ENCODE measurements at places on chromosomes 2 and 18.

GRCh38 chr2:226124548-226125011 lies 675.0 kb downstream of the IRS1 start:
- DNase-seq, result no peak

DNA sequence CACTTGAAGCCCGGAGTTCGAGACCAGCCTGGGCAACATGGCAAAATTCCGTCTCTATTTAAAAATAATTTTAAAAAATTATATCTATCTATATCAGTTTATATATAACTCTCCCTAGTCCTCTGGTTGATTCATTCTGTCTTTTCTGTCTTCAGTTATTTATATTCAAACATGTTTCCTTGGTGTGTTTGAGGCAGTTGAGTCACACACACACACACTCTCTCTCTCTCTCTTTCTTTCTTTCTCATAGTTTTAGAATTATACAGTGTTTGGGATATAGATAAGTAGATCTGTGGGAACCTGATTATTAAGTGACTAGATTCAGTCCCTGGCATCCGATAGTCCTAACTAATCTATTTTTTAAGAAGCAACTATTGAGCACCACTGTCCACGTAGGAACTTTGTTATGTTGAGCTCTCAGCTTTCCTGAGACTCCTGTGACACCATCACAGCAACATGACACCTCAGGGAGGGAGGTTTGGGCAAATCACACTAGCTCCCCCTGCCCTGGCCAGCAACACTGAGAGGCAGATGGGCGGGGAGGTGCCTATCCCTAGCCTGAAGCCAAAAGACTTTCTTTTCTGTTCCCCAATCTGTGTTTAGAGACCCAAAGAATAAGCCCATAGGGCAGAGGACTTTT lies 482.7 kb downstream of the DLGAP1 start:
- DNase-seq, result no peak

- DNase-seq, result no peak
Measured at GRCh38 chr2:49270091-49270490, 115.8 kb upstream of the FSHR start.

DNA sequence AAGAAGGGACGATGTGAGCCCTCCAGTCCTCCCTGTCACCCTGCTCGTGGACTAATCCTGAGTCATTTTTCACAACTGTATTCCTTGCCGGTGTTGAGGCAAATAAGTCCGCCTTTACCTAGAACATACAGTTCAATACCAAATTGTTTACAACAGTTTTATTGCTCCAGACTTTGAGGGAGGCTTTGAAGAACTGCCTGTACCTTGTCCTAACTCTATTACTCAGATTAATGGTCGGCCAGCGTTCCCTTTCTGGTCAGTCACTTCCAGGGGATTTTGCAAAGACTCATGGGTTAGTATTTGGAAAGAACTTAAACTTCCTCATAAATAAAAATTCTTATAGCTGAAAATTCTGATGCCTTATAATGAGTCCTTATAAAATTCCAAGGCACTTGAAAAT lies 85.1 kb upstream of the ZNF532 start:
- no peak for DNase-seq

DNA sequence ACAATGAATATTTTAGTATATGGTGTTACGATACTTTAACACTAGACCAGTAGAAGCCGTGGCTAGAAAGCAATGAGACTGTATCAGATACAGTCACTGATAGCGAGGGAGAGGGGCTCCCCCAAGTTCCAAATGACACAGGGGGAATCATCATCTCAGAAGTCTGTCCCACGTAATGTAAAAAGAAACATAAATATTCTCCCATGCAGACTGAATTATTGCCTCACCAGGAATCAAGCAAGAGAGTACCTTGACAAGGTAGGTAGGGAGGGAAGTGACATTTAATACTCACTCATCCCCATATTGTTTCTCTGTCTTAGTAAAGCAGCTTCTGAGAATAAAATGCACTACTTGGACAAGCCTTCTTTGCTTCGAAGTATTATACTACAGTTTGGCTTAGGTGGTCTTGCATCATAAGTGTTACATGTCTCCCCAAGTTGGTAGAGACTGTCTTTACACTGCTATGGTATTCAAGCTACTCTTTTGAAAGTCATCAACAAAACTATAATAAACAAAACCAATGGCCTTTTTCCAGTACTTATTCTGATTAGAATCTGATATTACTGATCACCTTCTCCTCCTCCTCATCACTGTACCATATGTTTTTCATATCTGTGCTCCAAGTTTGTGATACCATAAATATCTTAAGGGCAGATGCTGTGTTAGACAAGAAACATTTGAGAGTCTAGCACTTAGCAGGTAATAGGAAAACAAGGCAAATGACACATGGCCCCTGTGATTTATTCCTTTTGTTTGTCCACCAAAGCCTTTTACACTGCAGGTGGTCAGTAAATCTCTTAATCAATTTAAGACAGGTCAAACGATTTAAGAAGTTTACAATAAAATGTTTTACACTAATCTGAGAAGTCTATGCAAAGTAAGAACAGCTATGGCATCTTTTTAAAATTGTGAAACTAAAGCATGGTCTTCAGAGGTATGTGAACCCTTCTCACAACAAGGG lies 2.7 kb downstream of the LAPTM4A start:
- DNase-seq, result no peak

GRCh38 chr2:213285404-213285803 lies 1.1 kb downstream of the SPAG16 start:
- DNase-seq, result no peak

GRCh38 chr2:89784960-89785359 lies 1093.5 kb downstream of the RPIA start:
- DNase-seq, result no peak

- no peak for DNase-seq
Measured at GRCh38 chr2:162182395-162182794, 30.3 kb upstream of the GCG start.

DNA sequence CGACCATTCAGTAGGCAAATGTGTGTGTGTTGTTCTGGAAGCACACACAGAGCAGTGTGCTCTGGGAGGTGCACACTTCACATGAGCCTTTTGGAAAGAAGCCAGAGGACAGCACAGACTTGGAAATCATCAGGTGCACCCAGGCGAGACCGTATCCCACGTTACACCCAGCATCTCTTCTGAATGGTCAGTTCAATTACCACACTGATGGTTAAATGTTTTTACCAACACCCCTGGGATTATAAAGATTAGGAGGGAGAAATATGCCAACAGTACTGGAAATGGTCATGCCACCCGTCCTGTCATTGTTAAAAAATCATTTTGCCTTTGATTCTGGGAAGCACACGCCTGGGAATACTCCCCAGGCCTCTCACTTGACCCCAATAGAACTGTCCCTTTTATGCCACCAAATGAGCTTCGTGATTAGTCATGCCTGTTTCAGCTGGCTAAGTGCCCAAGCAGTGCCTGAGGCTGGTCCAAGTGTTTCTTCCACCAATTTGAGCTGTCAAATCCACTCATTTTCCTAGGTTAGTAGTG lies 183.7 kb downstream of the NRP2 start:
- no peak for DNase-seq

DNA sequence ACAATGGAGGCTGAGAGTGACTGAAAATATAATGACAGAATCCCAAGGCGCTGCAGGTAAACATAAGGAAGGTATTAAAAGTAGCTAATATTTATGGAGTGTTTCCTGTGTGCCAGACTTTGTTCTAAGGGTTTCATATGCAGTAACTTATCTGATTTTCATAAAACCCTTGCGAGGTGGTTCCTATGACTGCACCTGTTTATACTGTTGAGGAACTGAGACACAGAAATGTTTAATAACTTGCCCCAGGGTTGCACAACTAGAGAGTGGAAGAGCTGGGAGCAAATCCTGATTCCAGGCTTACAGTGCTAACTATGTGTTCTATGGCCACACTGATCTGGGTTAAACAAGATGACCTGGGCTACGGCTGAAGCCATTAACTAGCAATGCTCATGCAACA lies 2.4 kb downstream of the SP110 start:
- DNase-seq, result no peak

DNA sequence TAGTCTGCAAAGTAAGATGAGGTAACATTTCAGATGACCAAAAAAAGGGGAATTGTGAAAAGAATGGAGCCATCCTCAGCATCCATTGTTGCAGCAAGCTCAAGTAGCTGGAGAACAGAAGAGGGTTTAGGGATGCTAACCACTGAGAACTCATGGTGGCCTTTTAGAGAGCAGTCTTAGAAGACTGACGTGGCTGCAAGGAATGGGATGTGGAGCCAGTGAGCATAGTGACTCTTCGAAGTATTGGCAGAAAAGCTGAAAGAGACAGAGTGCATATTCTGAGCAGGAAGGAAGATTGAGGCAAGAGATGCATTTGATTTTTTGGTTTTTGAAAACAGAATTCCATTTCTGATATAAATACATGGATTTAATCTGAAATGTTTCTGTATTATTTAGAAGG lies 151.2 kb downstream of the UBE2E3 start:
- DNase-seq, result no peak

DNA sequence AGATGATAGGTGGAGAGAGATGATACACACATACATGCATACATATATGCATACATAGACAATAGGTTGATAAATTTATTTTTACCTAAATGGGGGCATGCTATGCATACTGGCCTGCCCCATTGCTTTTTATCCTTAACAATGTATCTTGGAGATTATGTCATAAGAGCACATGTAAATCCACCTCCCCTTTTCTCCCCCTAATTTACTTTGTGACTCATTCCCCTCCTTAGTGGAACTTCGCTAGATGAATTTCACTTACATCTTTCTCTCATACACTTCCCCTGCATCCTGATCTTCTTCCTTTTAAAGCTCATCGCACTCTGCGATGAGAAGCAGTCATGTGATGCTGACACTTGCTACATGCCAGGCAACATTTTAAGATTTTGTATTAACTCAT lies 223.6 kb downstream of the C1D start:
- DNase-seq, result no peak

- DNase-seq, result no peak
Measured at GRCh38 chr2:5727235-5727634, 35.1 kb downstream of the SOX11 start.

- DNase-seq, result no peak
Measured at GRCh38 chr2:158031371-158031770, 70.3 kb upstream of the UPP2 start.

- no peak for DNase-seq
Measured at GRCh38 chr2:210474776-210475175, 1.8 kb downstream of the LANCL1 start.

DNA sequence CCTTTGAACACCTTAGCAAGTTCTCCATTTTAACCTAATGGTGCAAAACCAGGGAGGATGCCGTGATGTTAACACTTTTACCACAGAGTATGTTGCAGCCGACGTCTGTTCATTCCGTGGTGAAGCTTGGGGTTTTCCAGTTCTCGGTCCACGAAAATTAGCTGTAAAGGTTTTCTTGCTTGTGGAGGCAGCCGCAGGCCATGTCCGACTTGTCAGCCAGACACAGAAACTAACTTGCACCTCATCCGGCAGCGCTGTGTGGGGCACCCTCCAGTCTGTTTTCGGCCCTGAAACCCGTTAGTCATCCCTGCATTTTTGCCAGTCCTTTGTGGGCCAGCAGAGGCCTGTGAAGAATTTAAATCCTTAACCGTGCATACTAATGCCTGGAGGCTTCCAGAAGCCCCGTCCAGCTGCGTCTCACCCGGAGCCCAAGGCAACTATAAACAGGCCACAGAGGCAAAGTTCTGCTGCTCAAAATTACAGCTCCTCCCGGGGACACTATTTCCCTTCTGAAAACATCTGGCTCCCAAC lies 70.6 kb downstream of the SH3YL1 start:
- DNase-seq, result no peak
